ENCODE measurements at places on chromosomes 6 and 20.
A peak's percentile ranks its signal among the peaks of the same experiment; 100 is the strongest.

DNA sequence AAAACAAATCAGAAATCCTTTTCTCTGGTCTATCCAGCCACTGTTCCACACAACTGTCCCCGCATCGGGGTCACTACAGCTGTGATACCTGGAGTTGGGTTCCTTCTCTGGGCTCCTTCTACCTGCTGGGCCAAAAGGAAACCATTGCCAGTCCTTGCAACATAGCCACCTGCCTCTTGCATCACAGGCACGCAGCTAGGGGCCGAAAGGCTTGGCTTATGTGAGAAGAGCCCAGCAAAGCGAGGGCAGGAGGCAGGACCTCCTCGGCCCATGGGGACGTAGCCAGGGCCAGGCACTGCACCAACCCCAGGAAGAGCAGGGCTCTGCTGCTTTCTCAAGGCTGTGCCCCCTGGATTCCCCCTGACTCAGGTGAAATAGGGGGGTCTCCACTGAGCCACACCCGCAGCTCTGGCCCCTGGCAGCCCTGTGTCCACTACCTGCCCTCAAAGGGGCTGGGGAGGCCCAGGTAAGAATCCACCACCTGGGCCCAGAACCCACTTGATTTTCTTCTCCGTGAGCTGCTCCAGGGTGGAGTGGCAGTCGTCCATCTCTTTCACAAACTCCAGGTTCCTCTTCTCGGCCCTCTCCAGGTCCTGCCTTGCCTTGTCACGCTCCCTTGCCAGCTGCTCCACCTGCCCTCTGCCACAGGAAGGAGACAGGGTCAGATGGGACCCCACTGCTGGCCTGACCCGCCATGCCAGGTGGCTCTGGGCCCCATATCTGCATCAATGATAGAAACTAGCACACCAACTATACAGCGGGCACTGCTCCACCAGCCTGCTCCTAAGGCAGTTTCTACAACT lies 88.9 kb downstream of the GINS1 start:
- DNase-seq: no peak

DNA sequence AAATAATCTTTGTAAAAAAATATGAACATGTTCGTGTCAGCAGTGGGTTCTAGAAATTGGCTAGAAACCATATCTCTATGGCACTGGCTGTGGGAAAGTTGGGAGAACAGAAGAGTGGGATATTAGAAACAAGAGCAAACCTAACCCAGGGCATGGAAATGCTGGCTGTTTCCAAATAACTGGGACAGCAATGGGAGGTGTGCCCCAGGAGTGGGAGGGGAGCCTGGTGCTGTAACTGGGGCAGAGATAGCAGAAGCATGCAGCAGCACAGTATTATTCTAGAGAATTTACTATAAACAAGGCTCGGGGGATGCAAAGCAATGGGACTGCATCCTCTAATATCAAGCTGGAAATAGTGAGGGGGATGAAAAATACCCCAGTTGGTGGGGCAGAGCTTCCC lies 175.0 kb downstream of the KIF6 start:
- no peak for DNase-seq

DNA sequence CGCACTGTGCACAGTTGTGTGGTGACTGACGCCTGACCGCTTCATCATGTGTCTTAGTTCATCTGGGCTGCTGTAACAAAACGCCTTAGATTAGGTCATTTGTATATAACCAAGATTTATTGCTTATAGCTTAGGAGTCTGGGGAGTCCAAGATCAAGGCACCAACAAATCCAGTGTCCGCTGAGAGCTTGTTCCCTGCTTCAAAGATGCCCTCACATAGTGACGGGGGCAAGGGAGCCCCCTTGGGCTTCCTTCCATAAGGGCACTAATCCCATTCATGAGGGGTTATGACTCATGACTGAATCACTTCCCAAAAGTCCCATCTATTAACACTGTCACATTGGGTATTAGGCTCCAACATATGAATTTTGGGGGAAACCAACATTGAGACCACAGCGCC lies 34.6 kb downstream of the CYP24A1 start:
- DNase-seq: no peak

- DNase-seq: no peak
Observed at GRCh38 chr6:55758156-55758937, 117.0 kb downstream of the BMP5 start.

- DNase-seq: no peak
Observed at GRCh38 chr6:135192256-135193174, 11.4 kb downstream of the MYB start.

DNA sequence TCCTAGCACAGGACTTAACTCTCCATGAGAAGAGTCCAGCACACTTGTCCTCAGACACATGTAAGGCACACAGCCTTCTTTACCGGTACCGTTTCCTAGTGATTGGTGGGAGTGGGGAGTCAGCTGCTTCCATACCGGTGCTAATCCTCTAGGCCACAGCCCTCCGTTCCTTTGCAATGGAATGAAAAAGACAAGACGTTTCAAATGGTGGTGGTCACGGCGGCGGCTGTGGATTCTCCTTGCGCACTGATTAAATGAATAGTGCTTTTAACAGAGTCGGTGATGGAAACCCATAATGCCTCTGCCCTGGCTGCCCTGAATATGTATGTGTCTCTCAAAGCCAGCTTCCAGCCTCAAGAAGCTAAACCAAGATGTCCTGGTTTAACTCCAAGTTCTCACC lies 34.8 kb upstream of the GABRR1 start:
- no peak for DNase-seq

DNA sequence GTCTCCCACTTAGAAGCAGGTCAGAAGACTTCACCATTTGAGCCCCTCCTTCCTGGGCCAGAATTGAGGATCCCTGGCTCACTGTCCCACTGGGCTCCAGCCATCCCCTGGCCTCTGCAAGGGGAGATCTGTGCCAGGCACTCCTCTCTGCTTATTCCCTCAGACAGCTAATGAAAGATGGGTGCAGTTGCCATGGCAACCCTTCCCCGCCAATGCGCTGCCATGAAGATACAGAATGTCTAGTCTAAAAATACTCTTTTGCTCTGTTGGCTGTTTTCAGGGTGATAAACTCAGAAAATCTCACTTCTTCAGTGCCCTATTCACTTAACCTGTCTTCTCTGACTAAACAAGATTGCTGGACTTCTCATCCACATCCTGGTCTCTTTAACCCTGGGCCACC lies 13.6 kb upstream of the TTLL2 start:
- DNase-seq: no peak

DNA sequence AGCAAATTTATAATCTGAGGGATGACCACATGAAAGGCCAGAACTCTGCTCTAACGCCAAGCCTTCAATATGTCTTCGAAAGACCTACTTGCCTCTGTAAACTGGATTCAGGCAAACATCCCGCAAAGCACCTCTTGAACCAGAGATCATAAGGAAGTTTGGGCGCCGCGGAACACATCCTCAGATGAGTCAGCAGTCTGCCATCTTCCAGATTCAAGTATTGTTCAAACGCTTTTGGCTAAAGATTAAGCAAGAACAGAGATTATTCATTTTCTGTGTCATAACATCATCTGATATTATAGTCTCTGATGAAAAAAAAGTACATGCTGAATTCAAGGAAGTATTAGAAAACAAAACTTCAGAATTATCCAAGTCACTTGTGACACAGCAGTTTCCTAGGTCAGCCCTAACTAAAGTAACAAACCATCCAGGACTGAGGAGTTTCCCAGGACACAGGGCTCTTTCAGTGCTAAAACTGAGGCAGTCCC lies 20.8 kb downstream of the TBC1D7 start:
- DNase-seq: no peak

GRCh38 chr6:167548451-167548850 lies 223.6 kb downstream of the TTLL2 start:
- DNase-seq: no peak

- no peak for DNase-seq
Observed at GRCh38 chr6:86706449-86706848, 230.9 kb upstream of the HTR1E start.

GRCh38 chr6:127190552-127190951 lies 72.1 kb downstream of the RSPO3 start:
- DNase-seq: peak; percentile 26

DNA sequence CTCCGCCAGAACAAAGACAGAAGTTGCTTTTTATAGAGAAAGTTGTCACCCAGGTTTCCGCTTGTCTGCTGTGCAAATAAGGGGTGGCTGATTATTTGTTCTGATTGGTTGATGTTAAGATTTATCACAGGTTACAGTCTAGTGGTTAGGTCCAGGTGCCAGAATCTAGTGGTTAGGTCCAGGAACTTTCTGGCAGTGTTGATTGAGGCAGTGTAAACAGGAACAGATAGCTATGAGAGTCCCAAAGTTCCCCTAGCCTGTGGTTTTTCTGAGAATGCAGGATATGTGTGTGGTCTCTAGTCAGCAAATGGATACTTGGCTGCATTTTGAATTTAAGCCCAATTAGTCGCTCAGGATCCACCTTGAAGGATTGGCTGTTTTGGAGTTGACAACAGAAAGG lies 148.0 kb downstream of the TMEM200A start:
- no peak for DNase-seq

DNA sequence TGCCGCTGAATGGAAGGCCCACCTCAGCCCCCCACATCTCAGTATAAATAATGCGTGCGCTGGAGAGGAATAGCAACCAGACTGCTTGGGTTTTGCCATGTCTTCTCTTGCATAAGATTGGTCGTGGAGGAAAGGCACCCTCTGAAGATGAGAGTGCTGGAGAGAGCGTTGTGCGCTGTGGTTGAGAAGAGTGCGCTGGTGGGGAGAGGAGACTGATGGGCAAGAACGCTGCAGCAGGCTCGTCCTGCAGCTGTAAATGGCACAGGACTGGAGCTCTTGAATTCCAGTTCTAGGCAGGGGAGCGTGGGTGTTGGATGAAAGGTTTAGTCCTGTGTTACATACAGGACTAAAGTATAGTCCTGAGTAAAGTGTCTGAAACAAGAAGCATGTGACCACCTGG lies 51.5 kb downstream of the RPRD1B start:
- no peak for DNase-seq

GRCh38 chr6:112338166-112338709 lies 8.9 kb upstream of the RFPL4B start:
- no peak for DNase-seq

DNA sequence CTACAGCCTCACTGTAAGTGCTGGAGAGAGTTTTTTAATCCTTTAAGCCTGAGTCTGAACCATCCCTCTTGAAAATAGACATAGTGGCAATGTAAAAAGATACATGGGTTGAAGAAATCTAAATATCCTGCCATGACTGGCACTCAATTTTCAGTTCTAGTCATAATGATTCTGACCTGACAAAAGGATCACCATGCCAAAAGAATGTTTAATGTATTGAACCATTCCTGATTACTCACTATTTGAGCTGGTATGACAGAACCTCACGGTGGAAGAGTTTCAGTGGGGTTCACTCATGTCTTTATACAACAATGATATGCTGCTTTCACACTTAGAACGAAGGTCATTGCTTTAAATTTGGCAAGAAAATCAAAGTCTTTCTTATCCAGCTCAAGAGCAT lies 93.4 kb downstream of the HIVEP2 start:
- DNase-seq: no peak

DNA sequence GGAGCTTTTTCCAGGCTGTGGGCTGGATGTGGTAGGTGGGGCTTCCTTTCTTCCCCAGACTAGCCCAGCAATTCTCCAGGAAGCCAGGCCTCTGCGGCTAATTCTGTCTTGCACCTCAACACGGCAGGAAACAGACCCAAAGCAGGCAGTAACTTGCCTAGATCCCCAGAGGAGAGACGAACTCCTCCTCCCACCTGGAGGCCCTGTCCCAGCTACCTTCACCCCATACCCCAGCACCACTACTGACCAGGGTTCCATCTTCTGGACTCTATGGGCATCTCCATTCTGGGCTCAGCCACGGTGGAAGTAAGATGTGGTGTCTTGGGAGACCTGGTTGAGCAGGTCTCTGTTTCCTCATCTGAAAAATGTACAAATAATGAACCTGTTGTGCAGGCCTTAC lies 48.4 kb upstream of the ZNF337 start:
- no peak for DNase-seq

- DNase-seq: no peak
Observed at GRCh38 chr6:165566088-165566828, 96.8 kb downstream of the PDE10A start.
